GM03348 (cell line): ENCODE measurements at places on chromosomes 7 and 10.

- DNase-seq = no peak
Measured at GRCh38 chr10:66572700-66573099, 353.1 kb upstream of the LRRTM3 start.

GRCh38 chr7:19117870-19118608 is 603 bp upstream of the TWIST1 start:
- DNase-seq = no peak

DNA sequence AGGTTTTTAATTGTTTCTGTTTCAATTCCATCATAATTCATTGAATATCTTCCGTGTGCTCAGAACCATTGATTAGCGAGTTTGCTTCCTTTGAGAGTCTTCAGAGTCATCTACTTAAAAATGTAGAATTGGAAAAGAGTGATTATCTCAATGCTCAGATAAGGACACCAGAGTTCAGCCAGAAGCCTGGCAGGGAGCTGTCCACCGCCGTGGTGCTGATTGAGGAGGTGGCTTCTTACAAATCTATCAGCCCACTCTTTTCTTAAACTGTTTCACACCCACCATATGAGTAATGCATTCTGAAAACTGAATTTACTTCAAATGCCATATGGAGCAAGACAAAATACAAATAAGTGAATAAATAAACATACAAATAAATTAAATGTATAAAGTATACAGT is 79.3 kb downstream of the INSYN2A start:
- peak; percentile 68 for DNase-seq

GRCh38 chr7:38548605-38549004 is 82.6 kb downstream of the AMPH start:
- no peak for DNase-seq

GRCh38 chr10:14306190-14306589 is 24.5 kb downstream of the FRMD4A start:
- no peak for DNase-seq

GRCh38 chr7:82202107-82202506 is 241.5 kb downstream of the CACNA2D1 start:
- DNase-seq = no peak
